ENCODE measurements at places on chromosomes 2 and 18. TPM values are rescaled to one million over a fixed set of nuclear protein-coding genes. Genes with fewer than 3 reads are reported as not detected.
A peak's percentile ranks its signal among the peaks of the same experiment; 100 is the strongest.

- peak; percentile 94 for DNase-seq
Measured at GRCh38 chr2:28751252-28751955, at the start of gene PPP1CB. Gene PPP1CB, plus strand, starts transcription at chr2:28751830. Its CDS starts 295 bp downstream, at chr2:28752125.

GRCh38 chr2:165868211-165868610 is 74.2 kb upstream of the GALNT3 start:
- peak; percentile 51 for DNase-seq

DNA sequence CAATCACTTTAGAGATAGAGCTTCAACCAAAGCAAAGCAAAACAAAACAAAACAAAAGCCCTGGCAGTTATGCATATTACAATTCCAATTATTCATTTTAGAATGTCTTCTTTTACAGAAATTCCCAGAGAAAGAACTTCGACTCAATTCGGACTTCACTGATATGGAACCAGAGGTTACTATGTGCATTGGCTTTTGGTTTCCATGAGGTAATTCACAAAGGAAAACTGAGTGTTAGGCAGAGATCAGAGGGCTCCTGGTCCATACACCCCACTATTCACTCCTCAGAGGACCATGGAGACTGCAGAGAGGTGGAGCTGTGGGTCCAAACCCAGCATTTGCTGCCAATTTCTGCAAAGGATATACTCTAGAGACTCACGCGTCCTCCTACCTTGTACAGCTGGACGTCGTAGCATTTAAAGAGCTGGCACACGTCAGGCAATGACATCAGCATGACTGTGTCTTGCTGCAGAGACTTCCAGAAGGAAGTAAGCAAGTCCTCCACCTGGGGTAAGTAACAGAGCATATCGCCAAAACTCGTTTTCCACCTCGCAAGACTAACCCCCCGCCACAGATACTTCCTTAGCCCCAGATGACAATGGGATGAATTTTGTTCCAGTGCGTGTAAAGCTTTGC is 31.3 kb upstream of the CREG2 start:
- no peak for DNase-seq

DNA sequence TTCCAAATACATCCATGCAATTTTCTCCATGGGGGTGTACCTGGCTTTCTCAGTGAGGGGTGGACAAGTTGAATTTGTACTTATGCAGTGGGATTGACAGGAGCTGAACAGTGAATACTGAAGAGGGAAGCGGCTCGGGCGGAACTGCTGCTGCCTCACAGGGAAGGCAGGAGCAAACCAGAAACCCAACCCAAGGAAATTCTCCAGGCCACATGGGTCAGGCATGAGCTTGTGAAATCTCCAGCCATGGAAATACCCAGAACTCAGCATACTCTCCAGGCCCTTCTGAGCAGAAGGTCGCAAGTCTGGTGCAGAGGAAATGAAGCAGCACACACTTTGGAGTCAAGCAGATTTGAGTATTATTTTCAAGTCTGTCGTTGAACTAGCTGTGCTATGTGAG is 26.5 kb upstream of the INO80C start:
- DNase-seq, result no peak

DNA sequence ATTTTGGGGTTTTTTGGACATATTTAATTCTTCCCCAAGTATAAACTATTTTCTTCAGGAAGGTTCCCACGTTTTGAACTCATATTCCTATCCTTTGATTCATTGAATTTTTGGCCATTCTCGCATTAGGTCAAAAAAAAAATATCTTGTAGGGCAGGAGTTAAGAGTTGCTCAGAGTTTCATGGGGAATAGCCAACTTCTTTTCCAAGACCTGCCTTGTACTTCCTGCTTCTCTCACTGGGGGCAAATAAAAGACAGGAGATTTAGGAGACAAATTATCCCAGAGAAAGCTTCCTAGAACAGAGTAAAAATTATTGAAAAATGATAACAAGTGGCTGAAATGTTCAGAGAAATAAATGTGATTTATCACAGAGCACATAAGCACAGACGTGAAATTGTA is 55.2 kb upstream of the BCL11A start:
- no peak for DNase-seq

- DNase-seq, result no peak
Measured at GRCh38 chr2:121860033-121860757, 104.7 kb downstream of the TSN start.

GRCh38 chr18:58953627-58954026 is 89.0 kb downstream of the ZNF532 start:
- no peak for DNase-seq

Gene C1QL2
- not detected for polyA plus RNA-seq

GRCh38 chr2:17518212-17519154 is at the start of gene RAD51AP2:
Gene RAD51AP2, minus strand, starts transcription at chr2:17518440. Its CDS starts 25 bp downstream, at chr2:17518415.
- DNase-seq, result peak; percentile 81

Gene BOLL
- 0.22 TPM for polyA plus RNA-seq

Gene PSMA8
- polyA plus RNA-seq, result not detected

Gene BCL11A
- polyA plus RNA-seq, result 15.1 TPM

DNA sequence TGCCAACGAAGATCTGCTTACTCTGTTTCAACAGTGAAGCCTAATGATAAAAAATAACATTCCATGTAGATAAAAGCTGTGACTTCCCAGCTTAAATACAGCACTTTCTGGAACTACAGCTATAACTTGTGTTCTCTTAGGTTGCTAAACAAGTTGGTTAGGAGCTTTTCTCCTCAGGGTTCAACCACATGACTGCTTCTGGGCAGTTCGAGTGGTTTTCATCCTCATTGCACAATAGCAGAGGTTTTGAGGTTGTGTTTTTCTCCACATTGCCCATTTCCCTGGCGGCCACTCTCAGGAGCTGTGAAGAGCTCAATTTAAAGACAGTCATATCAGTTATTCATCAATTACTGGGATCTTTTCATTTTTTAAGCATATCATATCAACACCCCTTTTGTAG is 102.2 kb upstream of the CYP1B1 start:
- DNase-seq, result no peak

DNA sequence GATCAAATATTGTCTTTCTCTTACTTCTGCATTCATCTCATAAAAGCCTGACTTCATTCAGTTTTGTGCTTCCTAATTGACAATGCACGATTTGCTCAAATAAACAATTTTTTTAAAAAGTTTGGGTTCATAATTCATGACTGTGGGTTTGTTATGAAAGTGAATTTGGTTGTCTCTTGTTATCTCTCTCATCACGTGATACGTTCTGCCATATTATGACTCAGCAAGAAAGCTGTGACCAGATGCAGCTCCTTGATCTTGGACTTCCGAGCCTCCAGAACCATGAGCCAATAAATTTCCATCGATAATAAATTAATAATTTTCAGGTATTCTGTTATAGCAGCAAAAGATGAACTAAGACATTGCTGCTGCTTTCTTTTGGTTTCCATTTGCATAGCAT is 156.5 kb upstream of the LRATD1 start:
- no peak for DNase-seq

DNA sequence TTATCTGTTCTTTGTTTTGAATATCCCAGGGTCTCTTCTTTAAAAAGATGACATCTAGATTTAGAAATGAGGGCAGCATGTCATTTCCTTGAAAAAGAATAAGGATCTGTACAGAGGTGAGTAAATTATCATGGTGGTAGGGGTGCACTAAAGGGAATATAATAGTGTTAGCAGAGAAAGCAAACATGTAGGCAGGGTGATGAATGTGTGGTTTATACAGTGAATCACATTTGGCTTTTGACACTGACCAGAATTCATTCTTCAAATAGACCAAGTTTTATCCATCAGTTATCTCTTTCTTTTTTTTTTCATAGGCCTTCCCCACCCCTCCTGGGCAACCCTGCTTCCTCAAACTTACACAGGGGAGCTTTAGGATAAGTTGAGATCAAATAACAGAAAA is 184.5 kb upstream of the LRP1B start:
- DNase-seq, result no peak

Gene IL1RL1
- polyA plus RNA-seq, result 0.48 TPM

DNA sequence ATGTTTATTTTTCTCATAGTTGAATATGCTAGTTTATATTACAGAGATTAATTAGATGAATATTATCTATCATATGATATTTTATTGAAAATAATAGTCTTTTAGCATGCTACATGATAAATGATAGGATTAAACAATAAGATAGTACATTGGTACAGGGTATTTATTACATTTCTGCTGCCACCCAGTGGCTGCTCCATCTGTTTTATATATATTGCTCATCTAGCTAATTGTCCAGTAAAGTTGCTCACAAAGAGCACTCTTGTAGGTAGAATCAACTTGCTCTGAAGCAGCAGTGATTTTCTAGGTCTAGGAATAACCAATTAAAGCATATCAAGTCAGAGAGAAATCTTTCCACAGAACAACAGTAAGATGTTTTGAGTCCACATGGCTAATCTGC is 183.3 kb downstream of the ASXL3 start:
- DNase-seq, result peak; percentile 24

DNA sequence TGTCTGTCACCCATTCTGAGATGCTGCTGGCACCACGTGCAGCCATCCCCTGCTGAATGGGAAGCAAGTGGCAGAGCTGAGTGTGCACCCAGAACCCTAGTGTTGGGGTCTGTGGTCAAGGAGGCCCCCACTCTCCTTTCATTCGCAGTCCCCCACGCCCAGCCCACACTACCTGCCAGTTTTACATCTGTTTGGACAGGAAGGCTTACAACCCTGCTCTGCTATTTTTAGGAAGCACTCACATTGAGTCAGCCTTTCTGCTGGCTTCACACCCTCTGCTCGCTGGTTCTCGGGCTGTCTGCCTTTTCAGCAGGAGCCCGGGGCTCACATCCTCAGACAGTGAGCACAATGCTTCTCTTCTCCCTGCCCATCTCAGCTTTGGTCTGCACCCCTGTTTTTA is 10.7 kb upstream of the ADCY3 start:
- no peak for DNase-seq

GRCh38 chr2:77520641-77521547 is 1.3 kb downstream of the LRRTM4 start:
- peak; percentile 22 for DNase-seq

Gene CYP27A1
- polyA plus RNA-seq, result 49.7 TPM

Gene NAT8
- 18.6 TPM for polyA plus RNA-seq

DNA sequence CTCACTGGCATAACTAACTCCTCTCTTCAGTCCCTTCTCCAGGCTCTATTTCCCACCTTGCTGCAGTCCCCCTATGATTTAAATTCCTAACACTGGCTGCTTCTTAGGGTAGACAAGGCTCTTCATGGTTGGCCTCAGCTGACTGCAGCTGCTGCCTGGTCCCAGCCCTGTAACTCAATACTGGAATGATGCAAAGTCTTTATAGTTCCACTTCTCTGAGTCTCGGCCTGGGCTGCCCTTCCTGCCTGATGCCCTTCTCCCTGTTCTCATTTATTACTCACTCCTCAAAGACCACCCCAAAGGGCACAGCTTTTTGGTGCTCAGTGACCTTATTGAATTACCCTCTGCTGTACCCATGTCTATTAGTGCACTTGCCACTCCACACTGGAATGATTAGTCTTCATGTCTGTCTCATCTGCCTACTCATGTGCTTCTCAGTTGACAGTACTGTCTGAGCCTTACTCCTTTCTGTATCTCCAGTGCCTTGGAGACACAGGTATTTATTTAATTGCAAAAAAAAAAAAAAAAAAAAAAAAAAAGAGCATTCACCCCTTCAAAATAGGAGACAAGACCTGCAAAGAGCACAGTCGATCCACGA is 199.4 kb upstream of the REV1 start:
- peak; percentile 79 for DNase-seq

- no peak for DNase-seq
Measured at GRCh38 chr2:63590626-63591408, 2.1 kb downstream of the MDH1 start.

GRCh38 chr2:76169276-76170008 is 458.7 kb upstream of the GCFC2 start:
- DNase-seq, result no peak

Gene FLACC1
- 3.1 TPM for polyA plus RNA-seq

DNA sequence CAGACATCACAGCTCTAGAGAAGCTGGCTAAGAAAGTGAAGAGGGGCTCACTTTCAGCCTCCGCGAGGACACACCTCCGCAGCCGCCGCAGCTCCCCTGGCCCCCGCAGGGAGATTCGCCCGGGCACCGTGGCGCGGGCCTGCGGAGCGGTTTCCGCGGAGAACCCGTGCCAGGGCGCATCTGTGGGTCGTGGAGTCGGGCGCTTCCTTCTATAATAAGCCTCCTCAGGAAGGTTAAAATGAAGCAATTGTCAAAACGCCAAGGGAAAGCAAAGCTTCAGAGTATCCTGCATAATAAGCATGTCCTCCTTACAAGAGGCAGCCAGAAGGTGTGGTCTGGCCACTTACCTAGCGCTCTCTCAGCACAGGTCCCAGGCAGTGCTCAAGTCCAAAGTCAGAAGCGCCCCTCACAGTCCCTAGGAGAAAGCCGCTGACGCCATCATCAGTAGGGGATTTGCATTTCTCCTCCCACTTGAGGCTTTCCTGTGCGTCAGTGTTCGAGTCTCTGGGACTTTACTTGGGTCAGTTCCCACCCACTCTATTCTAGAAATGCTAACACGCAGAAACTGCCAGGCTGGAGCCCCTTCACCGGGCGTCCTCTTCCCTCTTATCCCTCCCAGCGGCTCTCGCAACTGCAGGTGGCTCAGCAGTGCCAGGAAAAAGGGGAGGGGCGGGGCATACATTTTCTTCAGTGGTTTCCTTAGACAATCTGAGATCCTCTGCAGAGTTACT is at the start of gene STAT4:
Gene STAT4, minus strand, starts transcription at position 395 of the 731 bp plus-strand sequence. CDS start 2,791 bp downstream, outside the sequence.
- DNase-seq, result peak; percentile 78

Gene RNU2-63P
- not detected for polyA plus RNA-seq

- DNase-seq, result no peak
Measured at GRCh38 chr2:120369250-120369649, 23.3 kb downstream of the INHBB start.

DNA sequence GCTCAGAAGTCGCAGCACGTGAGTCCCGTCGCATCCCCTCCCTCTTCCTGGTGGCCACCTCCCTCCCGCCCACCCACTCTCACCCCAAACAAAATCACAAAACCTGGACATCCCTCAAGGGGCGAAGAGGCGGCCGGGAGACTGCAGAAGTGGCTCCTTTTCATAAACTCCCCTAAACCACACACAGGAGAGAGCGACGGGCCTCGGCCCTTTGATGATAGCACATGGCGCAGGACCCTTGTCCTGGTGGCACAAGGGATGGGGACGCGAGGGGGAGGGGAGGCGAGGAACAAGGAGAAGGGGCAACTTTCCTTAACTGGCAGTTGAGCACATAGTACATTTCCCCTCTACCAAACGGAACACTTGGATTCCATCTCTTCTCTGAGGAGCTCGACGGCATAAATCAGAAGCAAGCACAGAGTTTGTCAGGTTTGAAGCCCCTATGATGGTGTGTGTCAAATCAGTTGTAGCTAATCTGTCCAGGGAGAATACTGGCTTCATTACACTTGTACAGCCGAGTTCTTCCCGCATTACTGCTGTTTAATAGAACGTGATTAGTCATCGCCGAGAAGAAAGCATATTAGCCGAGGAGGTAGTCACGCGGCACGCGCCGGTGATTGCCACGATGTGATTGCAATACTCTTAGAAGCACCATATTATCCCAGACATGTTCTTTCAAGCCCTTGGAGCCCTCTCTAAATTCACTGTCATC is 43.8 kb downstream of the GBX2 start:
- DNase-seq, result no peak

- peak; percentile 50 for DNase-seq
Measured at GRCh38 chr2:120561379-120562035, 174.2 kb upstream of the GLI2 start.

GRCh38 chr18:34977838-34978532 is 63.2 kb upstream of the MAPRE2 start:
- no peak for DNase-seq

GRCh38 chr18:23885750-23886149 is 128.8 kb upstream of the TTC39C start:
- no peak for DNase-seq

Gene TACR1
- polyA plus RNA-seq, result 2.9 TPM
